HL-60 (cell line): ENCODE measurements at places on chromosomes 6 and 20.

- no peak for DNase-seq
Measured at GRCh38 chr20:18289306-18289705, 979 bp downstream of the ZNF133 start.

GRCh38 chr6:162887981-162888689 lies 160.4 kb downstream of the PACRG start:
- no peak for DNase-seq

DNA sequence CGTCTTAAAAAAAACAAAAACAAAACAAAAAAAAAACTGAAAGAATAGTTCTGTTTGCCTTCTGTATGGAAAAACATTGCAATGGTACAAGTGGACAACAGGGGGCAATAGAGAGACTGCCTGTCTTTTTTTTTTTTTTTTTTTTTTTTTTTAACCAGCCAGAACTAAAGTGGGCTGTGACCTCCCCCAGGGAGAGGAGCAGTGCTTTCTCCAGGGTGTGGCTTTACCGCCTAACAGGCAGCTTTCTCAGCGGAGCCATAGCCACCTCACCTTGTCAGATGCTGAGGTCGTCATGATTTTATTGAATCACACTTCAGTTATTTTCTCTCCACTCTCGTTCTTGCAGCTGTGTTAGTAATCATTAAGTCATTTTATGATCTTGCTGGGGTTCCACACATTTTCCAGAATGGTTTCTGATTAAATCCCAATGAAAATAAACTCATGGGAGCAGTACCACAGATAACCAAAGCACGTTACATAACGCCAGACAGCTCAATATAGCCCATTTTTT lies 78.4 kb downstream of the GMPR start:
- DNase-seq, result peak; percentile 16

GRCh38 chr6:43707767-43708166 lies 20.2 kb upstream of the MRPS18A start:
- DNase-seq, result no peak

DNA sequence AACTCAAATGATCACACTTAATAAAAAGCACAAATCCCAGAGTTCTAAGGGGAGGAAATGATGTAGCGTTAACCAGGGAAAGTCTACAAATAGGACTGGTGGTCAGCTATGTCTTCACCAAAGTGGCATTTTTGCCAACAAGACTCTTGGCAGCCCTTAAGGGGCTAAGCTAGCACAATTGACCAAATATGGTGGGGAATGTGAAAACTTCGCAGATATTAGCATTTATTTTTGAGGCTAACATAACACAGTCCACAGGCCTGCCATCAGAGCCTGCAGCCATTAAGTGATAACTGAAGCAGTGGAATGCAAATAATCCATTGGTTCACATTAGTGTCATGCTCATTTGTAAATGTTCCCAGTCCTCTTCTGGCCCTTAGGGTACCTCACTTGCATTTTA lies 274.6 kb downstream of the FOXC1 start:
- no peak for DNase-seq

- no peak for DNase-seq
Measured at GRCh38 chr6:41573985-41574384, 27.8 kb downstream of the FOXP4 start.

- no peak for DNase-seq
Measured at GRCh38 chr20:61724376-61724775, 341.3 kb downstream of the TAF4 start.

DNA sequence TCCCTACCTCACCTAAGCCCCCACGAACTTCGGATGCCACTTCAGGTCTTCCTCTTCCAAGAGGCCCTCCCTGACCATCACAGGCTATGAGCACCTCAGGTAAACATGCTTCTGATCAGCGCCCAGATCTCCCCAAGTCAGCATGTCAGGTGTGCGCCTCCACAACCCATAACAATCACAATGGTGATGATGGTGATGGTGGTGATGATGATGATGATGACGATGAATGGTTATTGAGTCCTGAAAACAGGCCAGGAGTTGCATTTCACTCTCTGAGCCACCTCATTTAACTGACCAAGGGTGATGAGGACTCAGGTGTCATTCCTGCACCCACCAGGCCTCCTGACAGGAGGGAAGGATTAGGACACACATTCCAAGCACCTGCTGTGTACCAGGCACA lies 426.6 kb upstream of the SULF2 start:
- DNase-seq, result no peak

DNA sequence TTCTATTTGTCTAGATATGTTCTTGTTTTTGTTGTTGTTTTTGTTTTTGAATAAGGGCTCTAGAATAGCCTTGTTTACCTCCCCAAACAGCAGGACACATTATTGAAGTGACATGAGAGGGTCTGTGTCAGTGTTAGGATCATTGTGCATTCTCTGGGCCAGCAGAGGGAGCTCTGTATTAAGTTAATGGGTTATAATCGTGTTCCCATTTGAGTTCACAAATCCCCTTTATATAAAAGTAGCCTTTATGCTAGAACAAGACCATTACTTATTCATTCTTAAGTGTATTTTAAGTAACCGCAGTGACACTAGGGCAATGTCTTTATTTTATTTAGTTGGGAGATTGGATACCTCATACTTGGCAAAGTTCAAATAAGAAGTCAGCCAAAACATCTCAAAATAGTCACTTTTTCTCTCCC lies 44.8 kb downstream of the STK4 start:
- DNase-seq, result no peak

DNA sequence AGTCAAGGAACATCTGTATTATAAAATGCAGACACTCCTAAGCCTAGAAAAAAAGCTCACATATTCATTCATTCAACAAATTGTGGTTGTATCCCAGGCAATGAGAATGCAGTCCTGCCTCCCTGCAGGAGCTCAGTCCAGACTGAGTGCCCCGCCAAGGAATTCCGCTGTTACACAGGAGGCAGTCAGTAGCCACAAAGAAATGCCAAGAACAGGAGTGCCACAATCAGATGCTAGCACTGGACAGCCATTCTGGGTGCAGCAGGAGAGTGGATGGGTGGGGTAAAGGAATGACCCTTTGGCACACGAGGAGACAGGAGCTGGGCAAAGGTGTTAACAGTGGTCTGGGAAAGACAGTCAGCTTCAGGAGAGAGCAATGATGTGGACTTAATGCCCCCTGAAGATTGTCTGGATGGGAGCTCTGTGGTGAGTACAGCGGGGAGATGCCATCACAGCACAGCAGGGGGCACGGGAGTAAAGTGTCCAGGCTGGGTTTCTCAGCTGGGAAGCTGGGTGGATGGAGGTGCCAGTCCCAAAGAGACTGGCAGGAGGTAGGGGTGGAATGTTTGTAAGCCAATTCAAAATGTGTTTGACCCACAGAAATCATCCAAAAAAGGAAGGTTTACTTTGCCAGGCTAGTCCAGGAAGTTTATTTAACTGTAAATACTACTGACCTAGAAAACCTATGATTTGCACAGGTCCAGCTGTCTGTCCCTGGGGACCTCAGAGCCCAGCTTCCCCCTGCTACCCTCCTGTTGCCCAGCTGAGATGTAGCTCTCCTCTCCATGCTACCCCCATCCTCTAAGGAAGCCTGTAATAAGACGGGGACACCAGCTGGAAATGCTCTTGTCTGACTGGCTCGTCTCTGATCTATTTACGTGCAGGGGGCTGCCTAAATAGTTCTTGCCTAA lies 84.1 kb downstream of the SLC23A2 start:
- DNase-seq, result no peak

DNA sequence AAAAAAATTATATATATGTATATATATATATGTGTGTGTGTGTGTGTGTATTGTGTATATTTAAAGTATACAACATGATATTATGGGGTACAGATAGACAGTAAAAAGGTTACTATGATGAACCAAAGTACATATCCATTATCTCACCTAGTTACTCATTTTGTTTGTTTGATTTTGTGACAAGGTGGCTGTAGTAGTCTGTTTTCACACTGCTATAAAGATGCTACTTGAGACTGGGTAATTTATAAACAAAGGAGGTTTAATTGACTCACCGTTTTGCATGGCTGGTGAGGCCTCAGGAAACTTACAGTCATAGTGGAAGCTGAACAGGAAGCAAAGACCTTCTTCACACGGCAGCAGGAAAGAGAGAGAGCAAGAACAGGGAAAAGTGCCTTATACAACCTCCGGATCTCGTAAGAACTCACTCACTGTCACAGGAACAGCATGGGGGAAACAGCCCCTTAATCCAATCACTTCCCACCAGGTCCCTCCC lies 30.2 kb upstream of the DACT2 start:
- DNase-seq, result no peak

DNA sequence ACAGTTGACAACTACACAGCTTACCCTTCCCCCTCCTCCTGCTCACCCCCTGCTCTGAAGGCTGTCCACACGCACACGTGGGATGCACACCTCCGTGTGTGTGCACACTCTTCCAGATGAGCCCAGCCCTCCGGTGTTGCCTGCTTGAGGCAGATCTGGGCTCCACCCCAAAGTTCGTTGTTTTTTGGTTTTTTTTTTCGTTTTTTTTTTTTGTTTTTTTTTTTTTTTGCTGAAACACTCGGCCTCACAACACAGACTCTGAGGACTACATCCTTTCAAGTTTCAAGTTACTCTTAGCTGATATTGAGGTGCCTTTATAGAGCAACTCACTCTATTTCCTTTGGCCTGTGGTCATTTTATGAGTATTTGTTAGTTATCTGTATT lies 88.2 kb downstream of the RREB1 start:
- no peak for DNase-seq

- no peak for DNase-seq
Measured at GRCh38 chr20:35434085-35435005, 3.7 kb downstream of the GDF5 start.

DNA sequence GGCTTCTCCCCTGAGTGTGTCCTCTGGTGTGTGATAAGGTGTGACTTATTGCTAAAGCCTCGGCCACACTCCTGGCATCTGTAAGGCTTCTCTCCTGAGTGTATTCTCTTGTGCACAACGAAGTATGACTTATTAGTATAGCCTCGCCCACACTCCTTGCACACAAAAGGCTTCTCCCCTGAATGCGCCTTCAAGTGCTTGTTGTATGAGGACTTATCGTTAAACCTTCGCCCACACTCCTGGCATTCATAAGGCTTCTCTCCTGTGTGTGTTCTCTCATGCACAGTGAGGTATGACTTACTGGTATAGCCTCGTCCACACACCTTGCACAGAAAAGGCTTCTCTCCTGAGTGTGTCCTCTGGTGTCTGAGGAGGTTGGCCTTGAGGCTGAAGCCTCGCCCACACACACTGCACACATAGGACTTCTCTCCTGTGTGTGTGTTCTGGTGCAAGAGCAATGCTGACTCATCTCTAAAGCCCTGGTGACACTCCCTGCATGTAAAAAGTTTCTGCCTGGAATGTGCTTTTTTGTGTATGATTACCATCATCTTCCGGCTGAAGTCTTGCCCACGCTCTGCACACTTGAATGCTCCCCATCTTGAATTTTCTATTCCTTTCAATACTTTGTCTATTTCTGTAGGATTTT lies 20.4 kb downstream of the ZNF337 start:
- DNase-seq, result no peak

DNA sequence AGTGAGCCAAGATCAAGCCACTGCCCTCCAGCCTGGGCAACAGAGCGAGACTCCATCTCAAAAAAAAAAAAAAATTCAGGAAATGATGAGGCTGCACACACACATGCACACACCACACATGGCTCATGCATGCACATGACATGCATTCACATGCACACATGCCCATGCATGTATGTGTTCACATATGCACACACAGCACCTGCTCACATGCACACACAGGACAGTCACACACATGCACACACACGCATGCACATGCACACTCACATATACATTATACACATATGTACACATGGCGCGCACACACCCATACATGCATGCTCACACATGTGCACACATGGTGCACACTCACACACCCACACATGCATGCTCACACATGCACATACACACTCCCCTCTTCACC lies 22.5 kb downstream of the RIPOR3 start:
- no peak for DNase-seq

DNA sequence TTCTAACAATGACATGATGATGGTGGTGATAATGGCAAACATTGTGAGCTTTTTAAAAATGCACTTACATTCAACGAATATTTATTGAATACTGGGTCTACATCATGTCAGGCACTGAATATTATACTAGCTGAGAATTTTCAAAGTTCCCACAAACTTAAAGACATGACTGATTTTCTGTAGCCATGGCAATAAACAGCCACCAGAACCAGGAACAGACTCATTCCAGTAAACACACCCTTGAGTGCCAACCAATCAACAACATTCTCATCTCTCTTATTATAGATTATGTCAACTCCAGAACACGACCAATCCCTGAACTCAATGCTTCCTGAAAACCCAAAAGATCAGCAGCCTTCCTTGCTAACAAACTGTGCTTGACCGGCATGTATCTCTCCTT lies 212.4 kb upstream of the RUNX2 start:
- DNase-seq, result no peak

DNA sequence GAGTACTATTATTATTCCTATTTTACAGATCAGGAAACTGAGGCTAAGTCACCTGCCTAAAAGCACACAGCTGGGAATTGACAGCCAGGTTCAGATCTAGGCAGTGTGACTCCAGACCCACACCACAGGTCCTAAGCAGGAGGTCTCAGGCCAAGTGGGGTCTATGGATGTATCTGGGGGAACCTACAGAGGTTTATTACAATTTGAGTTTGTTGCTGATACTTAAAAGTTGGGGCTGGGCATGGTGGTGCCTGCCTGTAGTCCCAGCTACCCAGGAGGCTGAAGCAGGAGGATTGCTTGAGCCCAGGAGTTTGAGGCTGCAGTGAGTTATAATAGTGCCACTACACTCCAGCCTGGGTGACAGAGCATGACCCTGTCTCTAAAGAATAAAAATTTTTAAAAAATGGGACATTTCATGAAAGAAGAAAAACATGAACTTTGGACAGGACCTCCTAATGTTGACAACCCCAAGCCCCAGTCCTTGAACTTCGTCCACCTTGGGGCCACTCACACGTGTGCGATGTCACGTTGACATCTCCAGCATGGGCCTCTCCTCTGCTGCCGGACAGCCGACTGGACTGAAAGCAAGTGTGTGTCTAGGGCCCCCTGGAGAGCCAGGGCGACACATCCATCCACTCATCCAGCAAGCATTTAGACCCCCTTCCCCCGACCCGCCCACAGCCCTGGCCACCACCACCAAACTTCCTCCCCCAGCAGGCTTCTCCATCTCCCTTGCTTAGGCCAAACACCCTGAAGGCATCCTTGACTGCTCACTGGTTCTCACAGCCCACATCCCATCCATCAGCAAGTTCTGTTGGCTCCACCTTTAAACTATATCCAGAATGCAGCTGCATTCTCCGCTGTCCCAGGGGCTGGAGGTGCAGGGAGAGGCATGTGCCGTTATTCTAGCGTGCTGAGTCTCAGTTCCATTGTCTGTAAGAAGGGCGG lies 40.0 kb downstream of the NOL4L start:
- DNase-seq, result no peak

- no peak for DNase-seq
Measured at GRCh38 chr6:111926731-111927302, 53.6 kb upstream of the FYN start.

DNA sequence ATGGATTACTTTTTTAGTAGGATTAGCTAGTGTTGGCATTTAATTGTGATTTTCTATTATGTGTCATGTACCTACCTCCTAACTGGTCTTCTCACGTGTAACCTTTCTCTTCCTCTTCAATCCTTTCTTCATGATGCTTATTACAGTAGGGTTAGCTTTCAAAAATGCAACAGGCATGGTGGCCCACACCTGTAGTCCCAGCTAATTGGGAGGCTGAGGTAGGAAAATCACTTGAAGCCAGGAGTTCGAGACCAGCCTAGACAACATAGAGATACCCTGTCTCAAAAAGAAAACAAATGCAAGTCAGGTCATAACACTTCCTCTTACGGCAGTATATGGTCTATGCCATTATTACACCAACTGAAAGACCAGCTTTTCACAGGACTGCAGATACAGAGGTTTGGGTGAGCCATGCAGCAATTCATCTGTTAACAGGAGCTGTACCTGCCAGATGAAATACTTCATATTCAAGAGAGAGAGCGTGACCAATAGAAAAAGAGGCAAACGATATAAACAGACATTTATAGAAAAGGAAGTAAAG lies 195.0 kb downstream of the TMEM242 start:
- peak; percentile 8 for DNase-seq
